GM19239 (cell line): ENCODE measurements at places on chromosomes 3 and 15.
A peak's percentile ranks its signal among the peaks of the same experiment; 100 is the strongest.

DNA sequence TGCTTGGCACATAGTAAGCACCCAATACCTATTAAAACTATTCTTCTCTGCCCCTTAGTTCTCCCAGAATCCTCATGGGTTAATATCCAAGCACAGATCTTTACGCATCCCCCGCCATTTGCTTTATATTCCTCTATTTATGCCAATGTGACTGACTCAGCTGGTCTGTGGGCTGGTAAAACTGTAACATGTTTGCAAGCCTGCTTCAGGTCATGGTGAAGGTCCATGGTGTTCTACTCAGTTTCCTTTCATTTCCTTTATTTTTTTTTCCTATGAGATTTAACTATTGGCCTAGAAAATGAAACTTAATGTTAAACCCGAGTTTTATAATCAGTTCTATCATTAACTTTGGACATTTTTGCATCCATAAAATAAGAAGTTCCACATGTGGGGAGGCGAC is 47.0 kb downstream of the FRMD4B start:
- no peak for DNase-seq

- no peak for DNase-seq
Measured at GRCh38 chr3:27360113-27361078, 8.8 kb downstream of the NEK10 start.

GRCh38 chr3:123546133-123546755 is 38.6 kb downstream of the HACD2 start:
- DNase-seq: no peak

DNA sequence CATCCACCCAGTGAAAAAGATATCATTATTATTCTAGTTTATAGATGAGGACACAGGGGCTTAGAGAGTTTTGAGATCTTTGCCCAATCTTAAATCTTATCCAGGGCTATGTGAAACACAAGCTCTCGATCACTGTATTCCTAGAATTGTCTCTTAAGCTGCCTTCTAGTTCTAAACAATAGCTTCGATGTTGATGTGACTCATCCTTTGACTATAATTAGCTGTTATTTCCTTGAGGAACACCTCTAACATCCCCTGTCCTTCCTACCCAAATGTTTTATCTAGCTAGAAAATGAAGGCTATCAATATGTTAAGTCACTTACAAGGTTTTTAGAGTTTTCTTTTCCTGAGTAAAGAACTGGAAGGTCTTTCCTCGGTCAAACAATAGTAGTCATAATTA is 83.1 kb upstream of the STAC start:
- no peak for DNase-seq

DNA sequence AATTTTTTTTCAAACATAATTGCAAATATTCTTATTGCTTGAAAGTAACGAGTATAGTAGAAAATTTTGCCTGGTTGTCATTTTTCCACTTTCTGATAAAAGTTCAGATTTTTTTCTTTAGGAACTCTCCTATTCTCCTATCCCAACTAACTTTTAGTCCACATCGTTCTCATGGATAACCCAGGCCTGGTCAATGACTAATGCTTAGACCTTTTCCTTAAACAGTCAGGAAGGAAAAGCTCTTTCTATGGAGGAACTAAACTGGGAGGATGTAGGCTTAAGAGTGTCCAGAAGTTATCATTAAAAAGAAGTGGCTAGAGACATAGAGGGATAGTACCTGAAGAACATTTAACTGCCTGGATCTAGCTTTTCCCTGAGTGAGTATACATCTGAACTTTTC is 26.7 kb downstream of the CIP2A start:
- no peak for DNase-seq

- no peak for DNase-seq
Measured at GRCh38 chr15:43920815-43921214, 94.0 kb downstream of the WDR76 start.

GRCh38 chr3:17233398-17233800 is 348.6 kb downstream of the PLCL2 start:
- peak; percentile 10 for DNase-seq

- no peak for DNase-seq
Measured at GRCh38 chr3:50972029-50972428, 297.3 kb downstream of the DOCK3 start.

DNA sequence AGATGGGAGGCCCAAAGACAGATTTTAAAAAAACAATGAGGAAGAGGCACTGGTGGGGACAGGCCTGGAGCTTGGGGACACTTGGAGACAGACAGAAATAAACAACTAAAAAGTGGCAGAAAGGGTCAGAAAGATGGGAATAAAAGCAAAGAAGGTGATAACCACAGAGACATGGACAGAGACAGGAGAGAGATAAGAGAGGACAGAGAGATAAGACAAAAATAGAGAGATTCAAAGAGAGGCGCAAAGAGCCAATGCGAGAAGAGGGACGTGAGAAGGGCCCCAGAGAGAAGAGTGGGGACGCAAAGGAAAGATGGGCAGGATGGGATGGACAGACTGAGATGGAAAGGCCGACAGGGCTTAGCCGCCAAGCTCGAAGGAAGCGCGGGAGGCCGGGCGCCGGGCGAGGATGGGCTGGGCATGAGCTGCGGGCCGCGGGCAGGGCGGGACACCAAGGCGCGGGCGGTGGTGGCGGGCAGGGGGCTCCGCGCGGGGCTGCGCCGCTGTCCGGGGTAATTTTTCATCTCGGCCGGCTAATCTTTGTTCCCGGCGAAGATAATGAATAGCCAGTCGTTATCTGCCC is 3.1 kb upstream of the GATA2 start:
- no peak for DNase-seq

- DNase-seq: no peak
Measured at GRCh38 chr3:157351981-157352380, 84.7 kb upstream of the PTX3 start.

DNA sequence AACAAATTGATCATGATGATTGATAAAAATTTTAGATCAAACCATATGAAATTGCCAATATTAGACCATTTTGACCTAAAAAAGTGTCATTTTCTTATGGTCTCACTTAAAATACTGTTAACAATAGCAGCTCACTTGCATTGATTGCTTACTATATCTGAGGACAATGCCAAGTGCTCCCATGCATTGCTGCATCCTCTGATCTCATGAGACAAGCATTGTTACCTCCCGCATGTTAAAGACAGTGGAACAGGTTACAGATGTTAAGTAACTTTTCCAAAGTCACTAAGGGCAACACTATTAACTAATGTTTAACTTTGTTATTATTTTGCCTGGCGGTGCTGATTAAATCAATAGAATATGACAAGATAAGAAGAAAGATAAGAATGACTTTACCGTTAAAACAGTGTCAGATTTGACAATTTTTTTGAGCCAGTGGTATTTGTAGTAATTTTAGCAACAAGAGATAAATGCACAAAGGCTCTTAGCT is 69.3 kb downstream of the PPM1L start:
- no peak for DNase-seq

- no peak for DNase-seq
Measured at GRCh38 chr3:100506355-100506754, 13.9 kb downstream of the TMEM45A start.

- no peak for DNase-seq
Measured at GRCh38 chr3:153043729-153044328, 118.2 kb upstream of the RAP2B start.
